ENCODE measurements at places on chromosomes 3 and 15.

DNA sequence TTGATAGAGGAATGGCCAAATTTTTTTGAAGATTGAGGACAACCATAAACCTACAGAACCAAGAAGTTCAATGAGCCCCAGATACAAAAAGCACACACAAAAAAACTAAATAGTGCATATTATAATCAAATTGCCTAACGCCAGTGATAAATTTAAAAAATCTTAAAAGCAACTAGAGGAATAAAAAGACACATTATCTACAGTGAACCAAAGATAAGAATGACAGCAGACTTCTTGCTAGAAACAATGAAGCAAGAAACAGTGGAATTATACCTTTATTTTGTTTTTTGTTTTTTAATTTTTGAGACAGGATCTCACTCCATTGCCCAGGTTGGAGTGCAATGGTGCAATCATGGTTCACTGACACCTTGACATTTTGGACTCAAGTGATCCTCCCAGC is 9.9 kb upstream of the SAMD7 start:
- no peak for DNase-seq

- DNase-seq: no peak
These were observed 266.4 kb upstream of the CDIN1 start for GRCh38 chr15:36313021-36313420.

- DNase-seq: no peak
These were observed 10.2 kb upstream of the LINGO1 start for GRCh38 chr15:77642793-77643430.

DNA sequence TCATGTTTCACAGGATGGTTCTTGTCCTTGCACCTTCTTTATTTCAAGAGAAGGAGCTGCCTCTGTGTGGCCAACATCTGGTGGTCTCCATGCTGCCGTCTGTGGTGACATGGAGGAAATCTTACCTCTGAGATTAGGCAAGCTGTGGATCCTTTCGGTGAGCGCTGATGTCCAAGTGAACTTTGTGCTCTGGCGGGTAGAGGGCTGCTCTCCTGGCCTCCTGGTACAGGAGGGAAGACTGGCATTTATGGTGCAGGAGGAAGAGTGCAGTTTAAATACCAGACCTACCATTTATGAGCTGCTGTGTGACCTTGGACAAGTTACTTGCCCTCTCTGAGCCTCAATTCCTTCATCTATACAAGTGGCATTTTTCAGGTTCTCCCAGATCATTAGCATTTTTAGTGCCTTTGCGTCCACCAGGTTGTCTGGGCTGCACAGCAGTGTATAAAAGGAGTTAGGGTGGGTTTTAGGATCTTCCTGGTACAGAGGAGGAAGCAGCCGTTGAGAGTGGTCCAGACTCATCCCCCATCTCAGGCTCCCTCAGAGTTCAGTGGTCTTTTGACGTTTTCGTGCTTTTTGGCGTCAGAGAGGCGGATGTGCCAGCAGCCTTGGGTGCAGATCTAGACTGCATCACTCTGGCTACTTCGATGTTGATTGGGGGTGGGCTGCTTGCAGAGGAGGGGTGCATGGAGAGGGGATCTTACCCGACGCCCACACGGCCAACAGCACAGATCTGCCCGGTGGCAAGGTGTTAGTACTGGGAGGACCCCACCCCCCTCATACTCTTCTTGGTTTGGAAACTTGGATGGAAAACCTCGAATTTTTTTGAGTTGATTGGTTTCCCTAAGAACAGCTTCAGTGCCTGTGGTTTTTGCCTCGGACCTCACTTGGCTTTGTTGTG is 162.2 kb downstream of the ITPR1 start:
- no peak for DNase-seq

DNA sequence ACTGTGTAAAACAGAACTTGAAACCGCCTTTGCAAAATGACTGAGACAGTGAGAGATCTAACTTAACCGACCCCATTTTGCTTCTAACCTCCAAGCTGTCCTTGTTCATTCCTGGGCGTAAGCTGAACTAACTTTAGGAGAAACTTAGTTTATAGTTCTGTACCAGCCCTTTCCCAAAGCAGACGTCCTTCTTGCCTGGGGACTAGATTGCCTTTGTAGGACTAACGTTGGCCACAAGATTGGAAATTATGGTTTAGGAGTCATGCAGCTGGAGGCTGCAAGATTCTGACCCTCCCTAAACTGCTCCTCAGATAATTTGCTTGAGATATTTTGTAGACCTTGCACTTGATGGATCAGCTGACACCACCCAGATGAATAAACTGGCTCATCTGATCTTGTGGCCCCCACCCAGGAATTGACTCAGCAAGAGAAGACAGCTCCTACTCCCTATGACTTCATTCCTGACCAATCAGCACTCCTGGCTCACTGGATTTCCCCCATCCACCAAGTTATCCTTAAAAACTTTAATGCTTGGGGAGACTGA is 219.9 kb upstream of the PROK2 start:
- no peak for DNase-seq

DNA sequence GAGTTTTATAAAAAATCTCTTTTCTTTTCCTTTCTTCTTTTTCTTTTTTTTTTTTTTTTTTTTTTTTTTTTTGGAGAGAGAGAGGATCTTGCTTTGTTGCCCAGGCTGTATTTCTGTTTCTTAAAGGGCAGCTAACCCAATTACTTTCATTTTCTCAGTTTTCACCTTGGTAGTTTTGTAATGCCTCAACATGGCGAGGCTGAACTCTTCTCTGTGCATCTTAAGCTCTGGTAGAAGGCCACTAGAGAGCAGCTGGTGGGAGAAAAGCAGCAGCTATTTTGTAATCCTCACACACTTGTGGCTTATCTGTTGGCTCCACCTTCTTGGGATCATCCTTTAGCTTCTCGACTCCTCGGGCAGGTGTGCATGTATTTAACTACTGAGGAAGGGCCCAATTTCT is 152.2 kb upstream of the MEIS2 start:
- DNase-seq: no peak

GRCh38 chr15:68349151-68349550 is 71.6 kb downstream of the FEM1B start:
- DNase-seq: no peak

- DNase-seq: no peak
These were observed 154.9 kb upstream of the WNT5A start for GRCh38 chr3:55641964-55642363.

DNA sequence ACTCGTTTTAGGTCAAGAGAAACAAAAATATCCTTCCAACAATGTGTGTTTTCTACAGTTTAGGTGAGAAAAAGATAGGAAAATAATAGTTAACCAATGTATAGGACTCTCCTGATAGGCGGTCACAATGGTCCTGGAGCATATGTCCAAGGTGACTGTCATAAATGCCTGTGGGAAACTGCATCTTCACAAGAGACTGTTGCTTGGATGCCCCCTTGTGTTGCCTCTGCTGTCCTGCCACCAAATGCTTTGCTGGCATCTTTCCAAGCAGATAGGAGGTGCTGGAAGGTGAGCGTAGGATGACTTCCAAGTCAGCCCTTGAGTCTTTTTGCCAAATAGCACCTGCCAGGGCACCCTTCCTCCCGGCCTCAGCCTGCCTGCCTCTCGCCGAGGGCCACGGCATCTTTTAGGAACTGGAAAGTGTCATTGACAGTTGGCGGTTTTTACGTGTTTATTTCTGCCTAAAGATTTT is 24.1 kb upstream of the SACM1L start:
- DNase-seq: peak; percentile 52

DNA sequence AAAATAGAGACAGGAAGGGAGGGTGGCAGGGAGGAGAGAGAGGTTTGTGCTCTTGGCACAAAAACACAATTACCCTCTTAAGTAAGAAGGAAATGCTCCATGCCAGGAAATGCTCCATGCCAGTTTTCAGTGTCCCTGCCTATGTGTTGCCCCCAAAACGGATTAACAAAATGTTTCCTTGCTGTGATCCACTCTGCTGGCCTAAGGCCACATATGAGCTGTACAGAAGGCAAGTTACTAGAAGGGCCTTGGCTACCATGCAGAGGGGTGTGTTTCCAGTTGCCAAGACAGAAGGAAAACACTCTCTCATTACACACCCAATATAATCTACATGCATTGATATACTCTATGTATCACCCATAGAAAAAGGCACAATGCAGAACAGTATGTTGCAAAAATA is 98.2 kb upstream of the PTPRG start:
- peak; percentile 12 for DNase-seq

GRCh38 chr3:59326246-59327024 is 276.6 kb upstream of the CFAP20DC start:
- no peak for DNase-seq

DNA sequence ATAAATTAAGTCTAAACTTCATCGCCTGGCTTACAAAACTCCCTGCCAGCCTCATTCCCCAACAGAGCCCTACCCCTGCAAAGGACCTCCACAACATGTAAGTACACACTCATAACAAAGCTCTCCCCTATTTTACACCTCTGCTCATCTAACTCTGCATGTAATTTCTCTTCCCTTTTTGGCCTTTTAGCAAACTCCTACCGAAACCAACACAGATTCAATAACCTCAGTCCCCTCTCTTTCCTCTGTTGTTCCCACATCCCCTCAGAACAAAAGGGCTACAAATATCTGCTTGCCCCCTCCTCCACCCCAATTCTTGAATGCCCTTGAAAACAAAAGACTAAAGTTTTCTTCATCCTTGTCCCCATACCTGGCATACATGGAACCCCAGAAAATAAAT is 662 bp downstream of the UBL7 start:
- no peak for DNase-seq

DNA sequence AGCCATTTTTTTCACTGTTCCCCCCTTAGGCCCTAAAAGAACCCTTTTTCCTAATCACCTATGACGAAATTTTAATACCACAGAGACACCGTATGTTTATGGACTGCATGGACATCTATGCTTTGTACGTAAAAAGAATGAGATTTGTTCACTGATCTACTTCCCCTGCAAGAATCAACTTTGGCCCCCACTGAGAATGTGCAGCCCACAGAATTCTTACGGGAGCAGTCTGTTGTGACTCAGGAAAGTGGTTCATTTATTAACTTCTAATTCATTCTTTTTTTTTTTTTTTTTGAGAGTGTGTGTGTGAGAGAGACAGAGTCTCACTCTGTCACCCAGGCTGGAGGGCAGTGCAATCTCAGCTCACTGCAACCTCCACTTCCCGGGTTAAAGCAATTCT is 17.6 kb downstream of the EIF4E3 start:
- no peak for DNase-seq

- DNase-seq: no peak
These were observed 54.3 kb downstream of the ATP2C1 start for GRCh38 chr3:130948001-130948773.

GRCh38 chr3:49705390-49705960 is 14.0 kb downstream of the AMIGO3 start:
- no peak for DNase-seq

DNA sequence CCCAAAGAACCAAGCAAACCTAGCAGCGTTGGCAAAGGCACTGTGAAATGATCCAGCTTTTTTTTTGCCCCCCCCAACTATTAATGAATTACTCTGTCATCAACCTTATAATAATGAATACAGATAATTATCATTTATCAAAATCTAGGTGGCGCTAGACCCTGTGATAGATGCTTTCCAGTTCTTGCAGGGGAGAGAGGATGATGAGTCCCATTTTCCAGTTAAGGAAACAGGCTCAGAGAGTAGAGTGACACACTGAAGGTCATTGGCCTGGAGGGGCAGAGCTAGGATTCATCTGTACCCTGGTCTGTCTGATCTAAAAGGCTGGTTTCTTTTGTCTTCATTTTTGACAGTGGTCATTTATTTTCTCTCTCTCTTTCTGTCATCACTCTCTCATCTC is 5.0 kb downstream of the ACOX2 start:
- DNase-seq: no peak

- no peak for DNase-seq
These were observed 346.6 kb downstream of the MFSD1 start for GRCh38 chr3:159148466-159148865.

GRCh38 chr15:64013179-64014062 is 32.9 kb downstream of the DAPK2 start:
- DNase-seq: no peak

GRCh38 chr15:41622901-41623300 is 37.3 kb upstream of the MGA start:
- no peak for DNase-seq

- DNase-seq: no peak
These were observed 120.0 kb downstream of the KBTBD8 start for GRCh38 chr3:67118122-67118521.
